ENCODE measurements at places on chromosomes 1 and 21. TPM values are rescaled to one million over a fixed set of nuclear protein-coding genes. Genes with fewer than 3 reads are reported as not detected.

GRCh38 chr1:235060607-235061470 lies 67.8 kb downstream of the TOMM20 start:
- DNase-seq = no peak

DNA sequence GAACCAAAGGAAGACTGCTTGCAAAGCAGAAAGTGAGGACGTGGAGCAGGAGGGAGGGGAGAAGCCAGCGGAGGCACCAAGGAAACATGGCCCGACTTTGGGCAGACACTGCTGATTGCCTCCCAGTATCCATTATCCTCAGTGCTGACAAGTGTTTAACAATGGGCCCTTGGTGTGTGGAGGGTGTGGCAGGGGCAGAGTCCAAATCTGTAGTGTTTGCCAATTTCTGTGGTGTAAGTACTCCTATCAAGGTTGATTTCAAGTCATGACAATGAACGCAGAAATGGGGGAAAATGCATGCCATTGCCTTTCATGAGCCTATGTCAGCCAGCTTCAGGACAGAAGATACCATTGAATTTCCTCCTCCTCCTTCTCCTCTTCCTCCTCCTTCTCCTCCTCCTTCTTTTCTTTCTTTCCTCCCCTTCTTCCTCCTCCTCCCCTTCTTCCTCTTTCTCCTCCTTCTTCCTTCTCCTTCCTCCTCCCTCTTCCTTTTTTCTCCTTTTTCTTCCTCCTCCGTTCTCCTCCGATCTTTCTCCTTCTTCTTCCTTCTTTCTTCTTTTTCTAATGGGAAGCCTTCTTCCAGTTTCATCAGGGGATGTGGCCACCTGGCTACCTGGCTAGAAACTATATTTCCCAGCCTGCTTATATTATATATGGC lies 10.3 kb upstream of the PHC2 start:
- no peak for DNase-seq

- DNase-seq = peak; percentile 31
These were observed 26.5 kb upstream of the RPL11 start for GRCh38 chr1:23664837-23665795.

- no peak for DNase-seq
These were observed 2.8 kb downstream of the CFHR4 start for GRCh38 chr1:196890668-196891067.

- no peak for DNase-seq
These were observed 100.8 kb upstream of the C1orf174 start for GRCh38 chr1:4000811-4001251.

- no peak for DNase-seq
These were observed 186.8 kb downstream of the LMX1A start for GRCh38 chr1:165169729-165170128.

- DNase-seq = no peak
These were observed 59.5 kb downstream of the MTR start for GRCh38 chr1:236854605-236854983.

DNA sequence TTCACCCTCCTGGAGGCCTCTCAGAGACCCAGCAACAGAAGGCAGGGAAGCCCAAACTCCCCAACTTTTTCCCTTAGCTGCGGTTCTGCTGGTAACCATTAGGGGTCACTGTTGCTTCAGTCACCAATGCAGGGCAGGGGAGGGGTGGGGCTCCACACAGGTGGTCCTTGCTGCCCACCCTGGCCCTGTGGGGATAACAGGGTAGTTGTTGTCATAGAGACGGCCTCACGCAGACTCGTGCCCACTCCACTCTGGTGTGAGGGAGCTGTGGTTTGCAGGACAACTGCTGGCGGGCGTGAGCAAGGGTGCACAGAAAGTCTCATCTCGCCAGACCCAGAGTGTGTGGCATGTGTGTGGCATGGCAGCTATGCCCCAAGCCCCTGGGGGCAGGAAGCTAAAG lies 19.9 kb downstream of the INSRR start:
- DNase-seq = peak; percentile 72

GRCh38 chr21:32424191-32424535 lies 11.7 kb downstream of the EVA1C start:
- DNase-seq = no peak

GRCh38 chr1:223479718-223480425 lies 86.7 kb downstream of the CCDC185 start:
- DNase-seq = no peak

DNA sequence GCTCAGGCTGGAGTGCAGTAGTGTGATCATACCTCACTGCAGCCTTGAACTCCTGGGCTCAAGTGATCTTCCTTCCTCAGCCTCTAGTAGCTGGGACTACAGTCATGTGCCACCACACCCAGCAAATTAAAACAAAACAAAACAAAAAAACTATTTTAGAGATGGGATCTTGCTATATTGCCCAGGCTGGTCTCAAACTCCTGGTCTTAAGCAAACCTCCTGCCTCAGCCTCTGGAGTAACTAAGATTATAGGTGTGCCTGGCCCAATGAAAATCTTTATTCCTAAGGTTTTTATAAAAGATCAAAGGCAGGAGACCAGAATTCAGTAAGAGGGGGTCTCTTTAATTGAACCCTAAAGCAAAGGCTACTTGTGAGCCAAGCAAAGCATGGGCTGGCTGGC lies 10.1 kb downstream of the INAVA start:
- no peak for DNase-seq

- DNase-seq = no peak
These were observed 8.2 kb upstream of the CDK11A start for GRCh38 chr1:1732381-1732780.

GRCh38 chr1:167943541-167943940 lies 6.7 kb upstream of the MPC2 start:
- no peak for DNase-seq

DNA sequence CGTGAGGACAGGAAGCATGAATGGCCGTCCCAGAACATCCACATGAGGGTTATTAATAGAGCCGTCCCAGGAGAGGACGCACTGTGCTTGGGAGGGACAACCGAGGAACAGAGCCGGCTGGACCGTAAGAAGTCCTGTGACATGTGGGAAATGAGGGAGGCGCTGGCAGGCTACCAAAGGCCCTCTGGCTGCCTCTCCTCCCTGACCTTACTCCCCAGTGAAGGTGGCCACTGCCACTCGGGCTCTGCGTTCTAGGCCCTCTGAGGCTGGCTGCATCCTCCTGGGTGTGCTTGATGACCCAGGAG lies 15.5 kb upstream of the NPPB start:
- no peak for DNase-seq

GRCh38 chr21:35833388-35833787 lies 226.9 kb downstream of the SETD4 start:
- no peak for DNase-seq

- no peak for DNase-seq
These were observed 28.3 kb downstream of the LRRC3 start for GRCh38 chr21:44483288-44484237.

DNA sequence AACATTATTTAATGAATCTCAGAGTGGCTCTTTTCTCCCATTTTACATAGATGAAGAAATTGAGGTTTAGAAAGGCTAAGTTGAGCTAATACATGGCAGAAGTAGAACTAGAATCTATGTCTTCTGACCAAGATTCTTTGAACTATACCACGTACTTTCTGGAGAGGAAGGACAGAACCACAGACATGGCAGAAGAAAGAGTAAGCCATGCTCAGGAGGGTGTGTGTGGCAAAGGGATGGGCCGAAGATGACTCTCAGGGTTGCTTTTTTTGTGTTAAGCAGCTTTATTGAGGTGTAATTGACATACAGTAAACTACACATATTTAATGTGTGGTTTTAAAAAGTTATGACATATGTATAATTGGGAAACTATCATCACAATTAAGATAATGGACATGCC lies 69.5 kb downstream of the PEX14 start:
- no peak for DNase-seq

DNA sequence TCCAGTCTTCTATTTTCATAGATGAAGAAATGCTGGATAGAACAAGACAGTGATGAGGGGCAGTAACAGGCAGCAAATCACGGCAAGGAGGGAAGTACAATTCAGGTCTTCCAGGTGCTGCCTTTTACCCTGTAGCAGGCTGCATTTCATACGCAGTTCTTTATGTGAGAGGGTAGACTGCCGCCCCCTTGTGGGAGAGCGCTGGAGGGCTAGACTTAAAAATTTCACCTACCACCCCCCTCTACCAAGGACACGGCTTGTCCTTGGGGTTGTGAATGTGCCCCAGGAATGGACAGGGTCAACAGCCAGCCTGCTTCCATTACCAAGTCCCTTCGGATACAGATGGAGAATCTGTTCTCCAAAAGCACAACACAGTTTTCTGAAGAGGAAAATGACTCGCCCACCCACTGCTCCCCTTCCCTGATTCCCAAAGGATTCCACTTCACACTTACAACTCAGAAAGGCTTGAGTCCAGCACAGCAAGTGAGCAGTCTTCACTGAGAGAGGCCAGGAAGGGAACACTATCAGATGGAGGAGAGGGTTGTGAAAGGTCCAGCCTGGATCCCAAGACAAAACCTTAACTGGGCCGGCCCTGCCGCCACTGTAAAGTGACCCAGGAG lies 7.4 kb downstream of the WDR77 start:
- DNase-seq = no peak

GRCh38 chr1:55362558-55362957 lies 147.4 kb upstream of the USP24 start:
- DNase-seq = no peak

GRCh38 chr21:46179708-46180078 lies 4.6 kb downstream of the SPATC1L start:
- DNase-seq = no peak

GRCh38 chr1:118210723-118211110 lies 25.7 kb upstream of the SPAG17 start:
- DNase-seq = no peak

DNA sequence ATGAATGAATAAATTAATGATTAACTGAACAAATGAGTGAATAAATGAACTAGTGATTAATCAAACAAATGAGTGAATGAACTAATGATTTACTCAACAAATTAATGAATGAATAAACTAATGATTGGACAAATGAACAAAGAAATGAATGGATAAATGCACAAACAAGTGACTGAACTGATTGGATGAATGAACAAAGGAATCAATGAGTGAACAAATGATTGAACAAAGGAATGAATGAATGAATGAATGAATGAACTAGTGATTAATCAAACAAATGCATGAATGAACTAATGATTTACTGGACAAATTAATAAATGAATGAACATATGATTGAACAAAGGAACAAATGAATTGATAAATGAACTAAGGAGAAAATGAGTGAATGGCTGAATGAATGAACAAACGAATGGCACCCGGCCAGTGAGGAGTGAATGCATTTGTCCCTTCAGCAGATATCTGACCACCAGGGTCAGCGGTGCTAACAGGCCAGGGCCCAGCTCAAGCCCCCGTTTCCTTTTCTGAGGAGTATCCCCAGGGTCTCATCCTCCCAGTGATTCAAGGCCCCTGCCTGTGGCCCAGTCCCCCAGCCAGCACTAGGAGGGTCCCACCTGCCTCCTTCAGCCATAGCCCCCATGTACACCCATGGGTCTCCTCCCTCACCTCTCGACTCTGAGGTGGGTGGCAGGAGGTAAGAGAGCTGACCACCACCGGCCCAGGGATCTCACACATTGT lies 49.9 kb downstream of the WNT9A start:
- no peak for DNase-seq

DNA sequence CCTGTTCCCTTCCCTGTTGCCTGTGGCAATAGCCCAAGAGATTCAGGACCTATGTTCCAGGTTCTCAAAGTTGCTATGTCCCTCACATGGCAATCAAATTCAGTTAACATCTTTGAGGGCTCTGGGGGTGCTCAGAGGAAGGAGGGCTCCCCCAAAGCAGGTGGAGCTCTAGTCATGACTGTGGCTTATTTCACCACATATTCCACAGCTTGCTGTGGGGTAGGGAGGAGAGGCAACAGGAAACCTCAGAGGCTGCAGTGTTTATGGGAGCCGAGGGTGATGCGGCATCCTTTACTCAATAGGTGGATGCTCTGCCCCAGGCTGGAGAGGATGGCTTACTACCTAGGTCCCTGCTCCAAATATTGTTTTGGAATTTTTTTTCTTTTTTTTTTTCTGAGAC lies 1.2 kb upstream of the MKNK1 start:
- DNase-seq = no peak

DNA sequence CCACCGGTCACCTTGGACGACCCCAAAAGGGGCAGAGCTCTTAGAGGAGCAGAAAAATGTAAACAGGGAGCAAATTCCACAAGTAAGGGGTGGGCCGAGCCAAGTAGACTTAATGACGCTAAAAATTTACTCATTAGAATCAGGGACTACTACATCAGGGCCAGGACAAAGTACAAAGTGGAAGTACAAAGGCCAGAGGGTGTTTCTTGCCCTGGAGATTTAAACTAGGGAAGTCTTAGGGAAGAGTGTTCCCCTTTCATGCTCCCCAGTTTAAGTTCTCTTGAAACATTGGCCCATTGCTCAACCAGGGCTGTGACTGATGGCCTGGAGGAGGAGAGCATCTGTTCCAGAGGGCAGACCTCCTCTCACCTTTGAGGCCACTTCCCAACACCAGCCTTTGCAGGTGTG lies 48.6 kb downstream of the BACH1 start:
- no peak for DNase-seq

DNA sequence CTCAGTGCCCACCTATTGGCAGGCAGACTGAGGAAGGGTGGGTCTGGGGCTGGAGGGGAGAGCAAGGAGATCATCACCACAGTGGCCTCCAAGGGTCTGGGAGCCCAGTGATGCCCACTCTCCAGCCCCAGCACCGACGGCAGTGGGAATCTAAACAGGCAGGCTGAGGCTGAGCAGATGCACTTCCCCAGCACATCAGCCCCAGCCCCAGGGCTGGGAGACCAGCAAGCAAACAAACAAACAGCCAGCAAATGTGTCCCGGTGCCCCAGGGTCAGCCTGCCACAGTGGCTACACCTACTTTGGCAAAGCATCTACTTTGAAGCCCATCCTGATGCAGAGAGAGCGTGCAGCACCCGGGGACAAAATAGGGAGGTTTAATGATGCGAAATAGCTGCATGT lies 216.3 kb upstream of the ZC3H12A start:
- no peak for DNase-seq

DNA sequence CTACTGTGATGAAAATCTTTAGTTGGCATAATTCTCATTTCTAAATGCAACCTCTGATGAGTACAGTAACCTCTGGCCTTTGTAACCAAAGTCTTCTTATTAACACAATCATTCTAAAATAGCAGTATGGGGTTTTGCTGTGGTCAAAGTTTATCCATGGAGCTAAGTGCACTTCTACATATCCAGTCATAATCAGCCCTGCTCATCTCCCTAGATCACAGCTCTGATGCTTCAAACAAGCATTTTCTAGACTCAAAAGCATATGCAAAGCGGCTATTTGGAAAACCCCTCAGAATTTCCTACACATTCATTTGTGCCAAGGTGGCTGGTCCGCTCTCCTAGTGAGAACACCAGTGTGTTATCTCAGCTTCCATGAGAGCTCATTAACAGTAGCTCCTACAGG lies 418.6 kb downstream of the MRPL39 start:
- no peak for DNase-seq

Gene PRRX1
- polyA plus RNA-seq = not detected

Gene NR5A2
- polyA plus RNA-seq = 12.0 TPM

Gene CAPN9
- polyA plus RNA-seq = not detected

Gene RUNX3
- 3.2 TPM for polyA plus RNA-seq

Gene DNAH14
- 15.9 TPM for polyA plus RNA-seq

Gene ALX3
- not detected for polyA plus RNA-seq

Gene TFB2M
- 30.6 TPM for polyA plus RNA-seq

Gene CAMSAP2
- 17.6 TPM for polyA plus RNA-seq

Gene RGS13
- not detected for polyA plus RNA-seq
